ENCODE measurements at places on chromosomes 12 and 14.

- DNase-seq, result no peak
Measured at GRCh38 chr12:128245905-128246304, 21.1 kb upstream of the TMEM132C start.

DNA sequence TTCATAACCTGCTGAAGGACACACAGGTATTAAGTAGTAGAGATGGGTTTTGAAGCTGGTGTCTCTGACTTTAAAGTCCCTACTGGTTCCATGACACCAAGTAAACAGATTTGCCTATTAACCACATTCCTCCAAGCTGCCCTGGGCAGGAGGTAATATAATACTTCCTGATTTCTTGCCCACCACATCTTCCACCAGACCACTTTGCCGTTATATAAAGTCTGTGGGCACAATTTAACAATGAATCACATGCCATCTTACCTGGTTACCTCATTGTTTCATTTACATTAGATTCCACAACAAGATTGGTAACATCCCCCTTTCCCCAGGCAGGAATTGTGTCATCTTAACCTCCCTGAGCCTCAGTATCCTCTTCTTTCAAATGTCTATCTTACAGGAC is 900 bp upstream of the LRRC23 start:
- DNase-seq, result no peak

DNA sequence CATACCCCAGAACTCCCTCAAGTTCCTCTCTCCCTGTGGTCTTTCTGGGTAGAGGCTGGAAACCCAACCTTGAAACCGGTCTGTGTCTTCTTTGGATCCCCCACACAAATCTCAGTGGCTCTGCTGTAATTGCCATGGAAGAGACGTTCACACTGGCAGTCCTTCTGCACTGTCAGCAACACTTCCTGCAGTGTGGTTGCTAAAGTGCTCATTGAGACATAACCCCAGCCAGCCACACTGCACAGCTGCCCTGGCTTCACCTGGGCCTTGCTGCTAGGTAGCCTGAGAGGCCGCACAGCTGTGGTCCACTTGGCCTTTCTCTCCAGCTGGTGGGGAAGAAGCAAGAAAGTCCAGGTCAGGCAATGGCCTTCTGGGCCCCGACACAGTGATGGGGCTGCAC is 2.4 kb downstream of the GZMH start:
- no peak for DNase-seq

- DNase-seq, result no peak
Measured at GRCh38 chr12:6071589-6071988, 52.9 kb downstream of the VWF start.

GRCh38 chr14:63510538-63510937 is 32.6 kb downstream of the PPP2R5E start:
- DNase-seq, result no peak

GRCh38 chr14:60343571-60344071 is 94.6 kb downstream of the PPM1A start:
- DNase-seq, result no peak

- DNase-seq, result no peak
Measured at GRCh38 chr12:100574187-100575074, 947 bp downstream of the GAS2L3 start.

DNA sequence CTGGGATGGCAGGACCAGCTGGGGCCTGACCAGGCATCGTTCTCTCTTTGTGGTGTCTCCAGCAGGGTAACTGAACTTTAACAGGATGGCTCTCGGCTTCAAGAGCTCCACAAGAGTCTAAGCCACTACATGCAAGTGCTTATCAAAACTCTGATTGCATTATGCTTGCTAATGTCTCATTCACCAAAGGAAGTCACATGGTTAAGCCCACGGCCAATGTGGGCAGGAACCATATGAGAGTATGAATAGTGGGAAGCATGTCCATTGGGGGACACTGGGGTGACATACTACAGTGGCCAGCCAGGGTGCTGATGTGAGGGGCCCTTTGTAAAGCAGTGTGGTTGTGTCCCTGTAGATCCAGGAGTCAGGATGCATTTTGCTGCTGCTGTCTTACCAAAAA is 35.0 kb upstream of the KCNA5 start:
- DNase-seq, result no peak

- DNase-seq, result no peak
Measured at GRCh38 chr12:4535092-4535491, 3.6 kb upstream of the RAD51AP1 start.

GRCh38 chr14:89241257-89241656 is 175.8 kb downstream of the FOXN3 start:
- no peak for DNase-seq

DNA sequence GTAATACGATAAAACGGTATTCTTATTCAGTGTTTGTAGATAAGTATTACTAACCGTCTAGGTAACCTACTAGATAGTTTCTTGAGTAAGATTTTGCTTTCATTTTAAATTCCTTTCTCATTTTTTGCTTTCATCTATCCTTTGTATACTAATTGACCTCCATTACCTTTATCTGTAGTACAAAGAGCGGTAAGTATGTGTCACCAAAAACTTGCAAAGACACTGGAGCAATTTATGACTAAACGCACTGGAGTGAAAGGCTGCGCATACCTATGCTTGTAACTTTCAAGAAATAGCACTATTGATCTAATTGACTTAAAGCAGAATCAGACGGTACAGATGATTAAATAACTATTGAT is 1.7 kb downstream of the ARHGAP5 start:
- DNase-seq, result no peak

- no peak for DNase-seq
Measured at GRCh38 chr12:21814814-21815213, 40.3 kb upstream of the KCNJ8 start.

- peak; percentile 49 for DNase-seq
Measured at GRCh38 chr14:89041257-89041582, 216.8 kb downstream of the TTC8 start.

GRCh38 chr12:101042211-101042610 is 167.8 kb downstream of the SLC5A8 start:
- no peak for DNase-seq

GRCh38 chr14:77674931-77675330 is 32.9 kb downstream of the ALKBH1 start:
- no peak for DNase-seq

- no peak for DNase-seq
Measured at GRCh38 chr12:108907839-108908351, 28.0 kb downstream of the DAO start.

DNA sequence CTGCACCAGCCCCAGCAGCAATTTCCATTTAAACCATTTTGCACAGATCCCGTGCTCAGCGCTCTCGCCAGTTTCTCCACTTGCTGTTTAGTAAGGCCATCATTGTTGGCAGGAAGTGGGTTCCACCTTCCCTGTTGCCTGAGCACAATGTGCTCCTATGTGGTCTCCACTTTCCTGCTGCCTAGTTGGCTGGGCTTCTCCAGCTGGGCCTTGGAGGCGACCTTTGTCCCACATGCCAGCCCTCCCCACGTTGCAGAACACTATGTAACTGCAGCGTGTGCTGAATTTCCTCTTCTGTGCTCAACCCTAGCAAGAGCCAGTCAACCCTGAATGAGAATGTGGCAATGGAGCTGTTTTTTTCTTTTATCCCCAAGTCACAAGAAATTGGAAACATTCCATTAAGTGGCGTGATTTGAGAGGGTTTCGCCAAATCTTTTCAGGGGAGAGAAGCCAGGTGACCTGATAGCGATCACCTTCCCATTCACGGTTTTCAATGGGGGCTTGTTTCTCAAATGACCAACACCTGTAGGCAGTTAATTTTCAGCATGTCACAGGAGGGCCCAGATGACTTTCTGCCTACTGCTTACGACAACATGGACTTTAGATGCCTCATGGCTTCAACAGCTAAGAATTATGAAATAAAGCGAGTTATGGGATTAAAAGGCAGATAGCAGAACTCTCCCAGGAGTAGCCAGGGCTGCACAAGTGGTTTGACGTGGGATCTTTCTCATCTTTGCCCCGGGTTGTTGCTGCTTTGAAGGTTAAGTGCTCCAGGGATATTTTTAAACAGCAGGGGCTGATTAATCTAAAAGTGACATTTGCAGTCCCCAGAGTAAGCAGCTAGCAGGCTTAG is at the start of gene ACACB:
Gene ACACB (plus strand): TSS at position 830 of the 853 bp plus-strand sequence. CDS start 22,819 bp downstream, outside the sequence.
- no peak for DNase-seq

DNA sequence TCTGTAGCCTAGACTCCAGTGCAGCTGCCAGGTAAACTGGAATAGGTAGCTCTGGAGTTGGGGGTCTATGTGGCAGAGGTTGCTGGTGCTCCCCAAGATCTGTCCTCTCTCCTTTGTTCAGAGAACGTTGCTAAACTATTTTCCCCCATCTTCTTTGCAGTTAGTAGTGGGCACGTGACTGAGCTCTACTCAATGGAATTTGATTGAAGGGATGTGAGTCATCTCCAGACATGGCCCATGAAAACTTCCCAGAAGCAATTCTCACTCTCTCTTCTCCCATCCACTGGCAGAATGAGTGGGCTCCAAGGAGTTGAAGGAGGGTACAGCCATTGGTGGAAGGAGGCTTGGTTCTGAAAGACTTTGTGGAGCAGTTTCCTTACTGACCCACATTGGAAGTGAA is 44.0 kb downstream of the PAH start:
- DNase-seq, result no peak

DNA sequence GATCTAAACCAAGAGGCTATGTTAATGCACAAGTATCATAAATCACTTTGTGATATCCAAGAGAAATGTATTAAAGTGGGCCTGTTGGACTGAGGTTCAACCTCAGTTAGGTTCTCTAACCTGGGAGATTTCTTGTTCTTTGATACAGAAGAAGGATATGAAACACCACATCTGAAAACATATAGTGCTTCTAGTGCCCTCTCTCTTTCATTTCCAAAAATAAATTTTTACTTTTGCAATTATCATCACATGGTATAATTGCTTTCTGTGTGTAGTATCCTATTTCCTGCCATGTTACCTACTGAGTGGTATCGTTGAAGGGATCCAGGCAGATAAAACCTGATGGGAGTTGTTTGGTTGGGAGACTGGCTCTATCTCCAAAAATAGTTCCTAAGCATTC is 264.9 kb downstream of the CCER1 start:
- DNase-seq, result no peak

DNA sequence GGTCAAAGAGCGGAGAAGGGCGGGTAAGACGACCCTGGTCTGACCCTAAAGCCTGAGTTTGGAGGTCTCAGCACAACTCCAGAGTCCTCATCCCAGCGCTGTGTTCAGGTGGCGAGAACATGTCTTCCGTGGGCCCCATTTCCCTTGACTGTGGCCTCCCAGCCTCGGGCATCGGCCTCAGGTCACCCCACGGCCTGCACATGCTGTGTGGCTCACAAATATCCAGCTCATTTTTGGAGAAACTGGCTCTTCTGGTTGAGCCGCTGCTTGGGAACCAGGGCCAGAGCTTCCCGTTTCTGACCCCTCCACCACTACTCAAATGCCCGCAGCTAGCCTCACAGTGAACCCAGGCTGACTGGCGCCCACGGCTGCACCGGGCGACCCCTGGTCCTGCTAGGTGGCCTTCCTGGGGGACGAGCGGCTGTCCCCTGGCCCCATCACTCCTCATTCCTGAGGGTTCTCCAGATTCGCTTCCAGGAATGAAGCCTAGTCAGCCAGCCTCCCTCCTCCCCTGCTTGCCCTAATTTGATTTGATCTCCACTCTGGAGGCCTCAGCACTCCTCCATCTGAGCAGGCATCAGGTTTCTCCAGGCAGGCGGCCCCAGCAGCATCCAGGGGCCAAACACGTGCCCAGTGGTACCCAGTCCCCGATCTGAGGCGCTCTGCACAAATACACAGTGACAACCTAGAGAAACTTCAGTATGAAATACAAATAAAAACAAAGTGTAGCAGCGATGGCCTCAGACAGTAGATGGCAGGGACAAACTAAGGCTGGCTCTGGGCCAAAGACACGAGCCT is 4.7 kb downstream of the P2RX2 start:
- no peak for DNase-seq

DNA sequence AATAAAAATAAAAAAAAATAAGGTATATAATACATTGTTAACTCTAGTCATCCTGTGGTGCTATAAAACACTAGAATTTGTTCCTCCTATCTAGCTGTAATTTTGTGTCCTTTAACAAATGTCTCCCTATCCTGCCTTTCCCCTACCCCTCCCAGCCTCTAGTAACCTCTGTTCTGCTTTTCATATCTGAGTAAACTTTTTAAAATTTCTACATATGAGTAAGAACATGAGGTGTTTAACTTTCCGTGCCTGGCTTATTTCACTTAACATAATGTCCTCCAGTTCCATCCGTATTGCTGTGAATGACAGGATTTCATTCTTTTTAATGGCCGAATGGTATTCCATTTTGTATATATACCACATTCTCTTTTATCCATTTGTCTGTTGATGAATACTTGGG is 71.3 kb upstream of the GNG2 start:
- DNase-seq, result no peak

- no peak for DNase-seq
Measured at GRCh38 chr12:57892232-57892972, 45.9 kb upstream of the CTDSP2 start.

- no peak for DNase-seq
Measured at GRCh38 chr14:104266631-104267575, 128.5 kb downstream of the KIF26A start.

DNA sequence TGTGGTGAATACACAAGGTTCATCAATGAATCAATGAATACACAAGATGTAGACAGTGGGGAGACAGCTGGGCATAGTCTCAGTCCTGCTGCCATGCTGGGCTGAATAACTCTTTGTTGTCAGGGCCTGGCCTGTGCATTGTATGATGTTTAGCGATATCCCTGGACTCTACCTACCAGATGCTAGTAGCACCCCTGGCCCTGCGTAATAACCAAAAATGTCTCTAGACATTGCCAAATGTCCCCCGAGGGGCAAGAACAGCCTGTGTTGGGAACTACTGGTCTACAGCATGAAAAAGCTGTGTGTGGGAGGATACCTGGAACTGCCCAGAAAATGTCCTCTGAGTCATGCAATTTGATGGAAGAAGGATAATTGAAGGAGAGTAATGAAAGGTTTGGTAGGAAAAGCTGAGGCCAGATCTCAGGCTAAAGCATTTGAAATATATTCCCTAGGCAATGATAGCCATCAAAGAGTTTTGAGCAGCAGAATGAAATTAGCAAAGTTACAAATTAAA is 128.2 kb downstream of the TMEM30B start:
- DNase-seq, result no peak

GRCh38 chr14:53807542-53807941 is 149.1 kb downstream of the BMP4 start:
- no peak for DNase-seq

DNA sequence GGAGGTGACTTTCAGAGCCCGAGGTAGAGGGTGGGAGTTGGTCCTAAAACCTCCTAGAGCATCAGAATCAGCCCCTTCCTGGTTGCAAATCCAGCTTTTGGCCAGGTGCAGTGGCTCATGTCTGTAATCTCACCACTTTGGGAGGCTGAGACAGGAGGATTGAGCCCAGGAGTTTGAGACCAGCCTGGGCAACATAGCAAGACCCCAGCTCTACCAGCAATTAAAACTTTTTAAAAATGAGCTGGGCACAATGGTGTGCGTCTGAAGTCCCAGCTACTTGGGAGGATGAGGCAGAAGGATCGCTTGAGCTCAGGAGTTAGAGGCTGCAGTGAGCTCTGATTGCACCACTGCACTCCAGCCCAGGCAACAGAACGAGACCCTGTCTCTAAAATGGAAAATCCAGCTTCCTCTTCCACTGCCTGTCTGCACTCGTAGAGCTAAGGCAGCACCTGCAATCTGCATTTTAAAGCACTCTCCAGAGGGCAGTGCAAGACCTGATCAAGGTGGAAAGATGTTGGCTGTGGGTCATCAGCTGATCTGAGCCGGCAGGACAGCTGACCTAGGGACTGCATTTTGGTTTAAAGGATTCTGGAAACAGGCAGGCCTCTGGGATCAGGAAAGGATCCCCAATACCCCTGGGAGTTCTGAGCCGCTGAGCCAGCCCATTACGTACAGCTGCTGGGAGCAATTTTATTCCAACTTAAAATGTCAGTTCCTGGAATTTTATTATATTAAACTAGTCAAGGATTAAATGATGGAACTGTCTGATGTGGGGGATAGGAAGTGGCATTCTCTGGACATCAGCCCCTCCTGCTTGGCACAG is 1.8 kb upstream of the TESC start:
- no peak for DNase-seq
